HuH-7 (cell line): ENCODE measurements at places on chromosomes 16 and 17.

DNA sequence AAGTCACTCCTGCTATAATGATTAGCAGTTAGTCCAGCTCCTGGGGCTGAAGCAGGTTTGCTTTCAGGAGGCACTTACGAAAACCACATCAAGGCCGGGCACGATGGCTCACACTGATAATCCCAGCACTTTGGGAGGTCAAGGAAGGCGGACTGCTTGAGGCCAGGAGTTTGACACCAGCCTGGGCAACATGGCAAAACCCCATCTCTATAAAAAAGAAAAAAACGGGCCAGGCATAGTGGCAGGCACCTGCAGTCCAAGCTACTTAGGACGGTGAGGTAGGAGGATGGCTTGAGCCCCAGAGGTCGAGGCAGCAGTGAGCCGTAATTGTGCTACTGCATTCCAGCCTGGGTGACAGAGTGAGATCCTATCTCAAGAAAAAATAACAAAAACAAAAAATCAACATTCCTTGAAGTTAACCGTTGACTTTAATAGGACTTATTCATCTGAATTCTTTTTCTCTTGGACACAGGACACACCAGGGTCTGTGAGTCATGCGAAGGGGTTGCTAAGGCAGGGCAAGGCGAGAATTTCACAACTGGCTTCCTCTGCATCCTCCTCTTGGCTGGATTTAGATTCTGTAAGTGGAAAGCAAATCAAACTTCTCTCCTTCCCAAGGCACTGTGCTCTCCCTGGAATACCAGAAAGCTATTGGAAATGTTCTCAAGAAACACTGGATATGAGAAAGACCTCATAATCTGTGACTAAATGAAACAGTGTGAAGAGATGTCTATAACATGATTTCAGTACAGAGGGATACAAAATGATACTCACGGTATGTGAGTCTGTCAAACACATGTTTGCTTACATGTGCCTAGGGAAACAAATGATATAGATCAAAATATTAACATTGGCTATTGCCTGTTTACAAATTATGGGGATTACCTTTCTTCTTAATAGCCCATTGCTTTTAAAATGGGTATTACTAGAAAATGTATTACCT, 99.5 kb downstream of the SYCE1L start:
- no peak for DNase-seq

DNA sequence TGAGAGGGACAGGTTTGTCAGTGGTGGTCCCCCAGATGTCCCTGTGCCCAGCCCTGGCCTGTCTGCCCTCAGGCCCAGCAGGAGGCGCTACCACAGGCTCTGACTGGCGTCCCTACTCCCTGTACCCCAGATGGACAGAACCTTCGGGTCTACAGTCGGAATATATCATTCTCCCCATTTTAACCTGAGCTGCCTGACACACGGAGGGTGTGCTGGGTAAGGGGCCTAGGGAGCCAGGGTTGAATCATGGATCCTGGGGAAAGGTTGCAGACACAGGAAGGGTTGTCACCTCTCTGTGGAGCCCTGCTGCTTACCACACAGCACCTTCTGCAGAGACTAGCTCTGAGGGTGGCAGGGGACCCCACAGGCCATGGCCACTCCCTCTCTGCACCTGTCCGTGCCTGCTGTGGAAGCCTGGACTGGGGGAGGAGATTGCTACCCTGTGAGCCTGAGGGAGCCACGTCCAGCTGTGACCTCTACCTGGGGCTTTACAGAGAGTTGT, 162.2 kb upstream of the ZNF267 start:
- no peak for DNase-seq

GRCh38 chr16:81711657-81712319, 67.3 kb upstream of the PLCG2 start:
- no peak for DNase-seq

DNA sequence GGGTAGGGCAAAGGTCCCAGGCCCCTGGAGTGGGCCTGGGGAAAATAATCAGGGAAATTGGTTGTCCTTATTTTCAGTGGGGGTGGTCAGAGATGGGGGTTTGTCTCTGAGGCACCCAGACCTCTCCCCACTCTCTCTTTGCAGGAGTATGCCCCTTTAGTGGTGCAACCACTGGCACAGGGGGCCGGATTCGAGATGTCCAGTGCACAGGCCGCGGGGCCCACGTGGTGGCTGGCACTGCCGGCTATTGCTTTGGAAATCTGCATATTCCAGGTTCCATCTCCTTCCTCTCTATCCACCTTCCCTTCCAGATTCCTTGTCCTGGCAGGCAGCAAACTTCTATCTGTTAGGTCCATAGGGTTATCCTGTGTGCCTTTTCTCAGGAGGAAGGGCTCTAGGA, 7.6 kb downstream of the PFAS start:
- no peak for DNase-seq

- DNase-seq: no peak
Measured at GRCh38 chr17:73224663-73225305, 31.9 kb downstream of the COG1 start.

- DNase-seq: peak; percentile 99
Measured at GRCh38 chr17:35764123-35764991, 3.7 kb downstream of the C17orf50 start.

DNA sequence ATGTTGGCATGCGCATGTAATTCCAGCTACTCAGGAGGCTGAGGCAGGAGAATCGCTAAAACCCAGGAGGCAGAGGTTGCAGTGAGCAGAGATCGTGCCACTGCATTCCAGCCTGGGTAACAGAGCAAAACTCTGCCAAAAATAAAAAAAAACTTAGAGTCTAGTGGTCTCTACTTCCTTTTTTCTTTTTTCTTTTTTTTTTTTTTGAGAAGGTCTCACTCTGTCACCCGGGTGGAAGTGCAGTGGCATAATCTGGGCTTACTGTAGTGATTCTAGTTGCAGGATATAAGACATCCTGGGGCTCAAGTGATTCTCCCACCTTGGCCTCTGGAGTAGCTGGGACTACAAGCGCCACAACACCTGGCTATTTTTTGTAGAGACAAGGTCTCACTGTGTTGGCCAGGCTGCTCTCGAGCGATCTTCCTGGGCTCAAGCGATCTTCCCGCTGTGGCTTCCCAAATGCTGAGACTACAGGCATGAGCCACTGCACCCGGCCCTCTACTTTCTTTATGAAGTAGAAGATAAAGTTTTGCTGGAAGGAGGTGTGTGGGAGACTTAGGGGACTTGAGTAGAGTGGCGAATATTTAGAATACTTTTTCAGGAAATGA, 47.9 kb upstream of the TAOK1 start:
- DNase-seq: no peak

DNA sequence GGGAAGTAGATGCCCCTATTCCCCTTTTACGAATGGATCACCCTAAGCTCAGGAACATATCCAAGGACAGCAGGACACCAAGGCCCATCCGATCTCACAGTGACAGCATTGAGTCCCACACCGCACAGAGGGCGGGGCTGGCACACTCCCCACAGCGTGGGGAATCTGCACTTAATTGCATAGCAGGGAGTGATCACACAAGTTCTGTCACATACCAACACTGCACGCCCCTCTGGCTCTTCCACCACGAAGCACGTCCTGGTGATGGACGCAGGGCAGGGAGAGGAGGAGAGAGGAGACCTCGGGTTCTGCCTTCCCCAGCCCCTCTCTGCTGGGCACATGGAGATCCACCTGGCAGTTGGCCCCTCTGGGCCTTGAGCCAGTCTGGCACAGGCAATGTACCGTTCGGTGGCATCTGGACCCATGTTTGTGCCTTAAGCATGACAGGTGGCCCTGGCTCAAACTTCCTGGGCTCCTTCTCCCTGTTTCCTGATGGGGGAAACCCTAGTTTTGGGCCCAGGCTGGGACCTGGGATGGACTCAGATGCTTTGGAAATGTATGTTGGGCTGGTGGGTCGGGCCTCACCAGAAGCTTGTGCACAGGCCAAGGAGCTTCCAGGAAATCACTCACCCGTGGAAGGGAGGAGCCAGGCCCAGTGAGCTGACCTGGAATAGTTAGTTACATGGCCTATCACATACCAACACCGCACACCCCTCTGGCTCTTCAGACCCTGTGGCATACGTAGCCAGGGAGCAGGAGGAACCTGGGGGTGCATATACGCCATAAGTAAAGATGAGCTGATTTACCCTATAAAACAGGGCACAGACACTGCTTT, 35.1 kb upstream of the CREBBP start:
- no peak for DNase-seq
